ENCODE measurements at places on chromosomes 1 and 21.

- no peak for DNase-seq
These were observed 837 bp upstream of the C1QB start for GRCh38 chr1:22651941-22652856.

GRCh38 chr1:98049370-98050135 is 128.7 kb upstream of the DPYD start:
- no peak for DNase-seq

DNA sequence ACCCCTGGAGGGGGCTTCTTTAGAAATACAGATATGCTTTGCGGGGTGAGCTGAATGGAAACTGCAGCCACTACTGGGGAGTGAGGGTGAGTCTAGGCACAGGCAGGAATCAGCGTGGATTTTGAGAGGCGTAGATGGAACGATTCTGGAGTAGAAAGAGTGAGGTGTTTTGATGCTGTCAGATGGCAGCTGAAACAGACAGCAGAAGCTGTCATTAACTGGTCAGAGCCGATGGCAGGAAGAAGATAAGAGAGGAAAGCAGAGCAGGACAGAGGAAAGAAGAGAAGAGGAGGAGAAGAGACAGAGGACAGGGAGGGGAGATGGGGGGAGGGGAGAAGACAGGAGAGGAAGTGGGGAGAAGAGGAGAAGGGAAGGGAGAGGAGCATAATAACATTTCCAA is 138.5 kb downstream of the LRIG2 start:
- no peak for DNase-seq

DNA sequence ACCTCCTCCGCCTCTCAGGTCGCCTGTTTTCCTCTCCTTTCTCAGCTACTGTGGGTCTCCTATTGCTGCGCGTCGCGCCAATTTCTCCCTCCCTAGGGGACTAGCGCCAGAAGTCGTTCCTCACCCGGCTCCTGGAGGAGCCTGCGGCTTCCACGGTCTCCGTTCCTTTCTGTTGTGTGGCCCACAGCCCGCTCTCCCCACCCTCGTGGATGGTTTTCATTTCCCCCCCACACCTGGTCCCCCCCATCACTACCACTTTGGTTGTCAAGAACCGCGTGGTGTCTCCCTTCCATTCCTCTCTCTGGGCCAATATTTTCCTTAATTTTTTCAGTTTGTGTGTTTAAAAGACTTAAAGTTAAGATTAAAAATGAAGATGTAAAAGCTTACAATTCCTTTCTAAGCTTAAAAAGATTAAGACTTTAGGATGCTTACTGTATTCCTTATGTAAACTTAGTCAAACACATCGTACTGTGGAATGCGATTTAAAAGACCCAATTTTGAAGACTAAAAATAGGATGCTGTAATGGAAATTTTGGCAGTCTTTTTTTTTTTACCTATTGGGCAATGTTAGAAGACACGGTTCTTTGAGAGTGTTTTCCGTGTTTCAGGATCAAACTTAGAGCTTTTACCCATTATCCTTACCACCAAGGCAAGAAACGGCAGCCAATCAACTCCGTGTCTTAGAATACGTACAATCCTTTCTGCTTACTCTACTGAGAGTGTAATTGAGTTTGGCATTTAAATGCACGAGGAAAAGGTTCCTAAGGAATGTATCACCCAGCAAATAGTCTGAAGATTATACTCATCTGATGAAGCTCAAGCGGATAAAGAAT is 773 bp downstream of the CNST start:
- no peak for DNase-seq

DNA sequence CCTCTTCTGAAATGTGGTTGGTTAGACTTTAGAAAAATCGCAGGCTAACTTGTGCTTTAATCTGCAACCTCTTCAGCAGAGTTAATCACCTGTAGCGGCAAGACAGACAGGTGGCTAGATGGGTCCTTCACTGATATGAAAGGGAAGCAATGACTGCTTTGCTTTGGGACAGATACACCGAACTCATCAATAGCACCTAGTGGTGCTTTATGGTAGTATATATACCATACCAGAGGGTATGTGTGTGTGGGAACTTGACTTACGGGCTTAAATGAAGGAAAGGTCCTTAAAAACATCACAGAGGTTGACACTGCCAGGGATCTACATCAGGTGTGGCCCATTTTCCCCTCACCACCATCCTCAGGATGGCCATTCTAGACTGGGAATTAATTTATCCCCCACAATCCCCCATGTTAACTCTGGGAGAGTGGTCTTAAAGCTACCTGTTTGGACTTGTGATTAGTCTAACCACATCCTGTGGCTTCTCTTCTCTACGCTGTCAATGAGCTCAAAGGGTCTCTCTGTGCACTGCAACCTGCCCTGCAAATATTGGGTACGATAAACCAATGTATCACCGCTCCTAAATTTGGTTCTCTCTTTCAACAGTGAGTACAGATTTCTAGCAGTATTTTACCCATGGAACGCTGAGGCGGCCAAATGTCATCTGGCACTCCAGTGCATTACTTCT is 162.7 kb downstream of the SIPA1L2 start:
- no peak for DNase-seq

DNA sequence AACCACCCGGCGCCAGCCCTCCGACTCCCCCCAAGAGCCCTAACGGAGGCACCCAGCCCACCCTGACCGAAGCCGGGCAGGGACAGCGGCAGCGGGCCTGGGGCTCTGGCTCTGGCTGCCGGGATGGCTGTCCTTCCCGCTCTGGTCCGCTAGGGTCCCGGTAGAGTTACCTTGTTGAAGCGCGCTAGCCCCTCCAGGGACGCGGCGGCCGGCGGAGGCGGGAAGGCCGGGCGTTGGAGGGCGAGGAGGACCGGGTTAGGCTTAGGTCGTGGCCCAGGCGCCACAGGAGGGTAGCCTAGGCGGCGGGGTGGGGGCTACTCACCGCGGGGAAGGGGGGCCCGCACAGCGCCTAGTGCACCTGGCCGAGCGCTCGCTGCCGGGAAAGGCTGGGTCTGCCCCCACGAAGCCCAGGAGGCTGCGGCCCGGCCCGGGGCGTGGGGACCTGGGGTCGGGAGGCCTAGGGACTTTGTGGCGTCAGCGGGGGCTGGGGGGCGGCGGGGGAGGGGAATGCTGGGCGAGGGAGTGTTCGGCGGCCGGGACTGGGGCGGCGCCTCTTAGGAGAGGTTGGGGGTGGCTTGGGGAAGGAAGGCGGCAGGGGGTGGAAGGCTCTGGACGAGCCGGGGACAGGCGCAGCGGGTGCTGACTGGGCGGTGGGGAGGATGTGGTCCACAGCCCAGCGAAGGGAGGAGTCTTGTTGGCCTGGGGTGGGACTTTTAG is at the start of gene TRIM17:
Gene TRIM17, minus strand, starts transcription at position 645 of the 717 bp plus-strand sequence. CDS start 1,789 bp downstream, outside the sequence.
- DNase-seq, result no peak
